ENCODE measurements at places on chromosomes 6 and 20.

DNA sequence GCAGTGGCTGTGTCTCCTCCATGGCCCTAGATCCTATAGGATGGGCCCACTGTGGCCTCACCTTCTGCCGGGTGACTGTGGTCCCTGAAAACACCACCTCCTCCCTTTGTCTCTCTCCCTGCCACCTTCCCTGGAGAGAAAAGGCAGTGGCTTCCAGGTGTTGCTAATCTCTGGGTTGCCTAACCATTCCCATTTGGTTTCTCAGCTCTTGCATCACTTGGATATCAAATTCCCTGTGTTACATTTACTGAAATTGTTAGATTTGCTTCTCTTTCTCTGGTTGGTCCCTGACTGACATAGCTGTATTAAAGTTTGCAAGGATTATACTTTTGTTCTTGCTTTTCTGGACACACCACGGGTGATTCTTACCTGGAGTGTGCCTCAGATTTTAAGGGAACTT, 9.3 kb upstream of the ZFP64 start:
- no peak for DNase-seq

DNA sequence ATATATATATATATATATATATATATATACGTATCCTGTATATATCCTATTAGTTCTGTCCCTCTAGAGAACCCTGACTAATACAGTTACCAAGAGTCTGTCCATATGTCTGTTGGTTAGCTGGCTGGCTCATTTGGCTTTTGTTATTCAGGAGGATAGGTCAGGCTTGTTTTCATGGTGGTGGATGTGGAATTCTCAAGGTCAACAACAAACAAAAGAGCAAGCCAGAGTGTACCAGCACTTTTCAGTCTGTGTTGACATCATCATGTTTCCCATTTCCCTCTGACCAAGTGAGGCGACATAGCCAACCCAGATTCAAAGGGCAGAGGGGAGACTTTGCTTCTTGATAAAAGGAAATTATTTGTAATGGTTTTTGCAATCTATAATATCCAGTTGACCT, 88.5 kb upstream of the PTCHD4 start:
- DNase-seq: no peak

DNA sequence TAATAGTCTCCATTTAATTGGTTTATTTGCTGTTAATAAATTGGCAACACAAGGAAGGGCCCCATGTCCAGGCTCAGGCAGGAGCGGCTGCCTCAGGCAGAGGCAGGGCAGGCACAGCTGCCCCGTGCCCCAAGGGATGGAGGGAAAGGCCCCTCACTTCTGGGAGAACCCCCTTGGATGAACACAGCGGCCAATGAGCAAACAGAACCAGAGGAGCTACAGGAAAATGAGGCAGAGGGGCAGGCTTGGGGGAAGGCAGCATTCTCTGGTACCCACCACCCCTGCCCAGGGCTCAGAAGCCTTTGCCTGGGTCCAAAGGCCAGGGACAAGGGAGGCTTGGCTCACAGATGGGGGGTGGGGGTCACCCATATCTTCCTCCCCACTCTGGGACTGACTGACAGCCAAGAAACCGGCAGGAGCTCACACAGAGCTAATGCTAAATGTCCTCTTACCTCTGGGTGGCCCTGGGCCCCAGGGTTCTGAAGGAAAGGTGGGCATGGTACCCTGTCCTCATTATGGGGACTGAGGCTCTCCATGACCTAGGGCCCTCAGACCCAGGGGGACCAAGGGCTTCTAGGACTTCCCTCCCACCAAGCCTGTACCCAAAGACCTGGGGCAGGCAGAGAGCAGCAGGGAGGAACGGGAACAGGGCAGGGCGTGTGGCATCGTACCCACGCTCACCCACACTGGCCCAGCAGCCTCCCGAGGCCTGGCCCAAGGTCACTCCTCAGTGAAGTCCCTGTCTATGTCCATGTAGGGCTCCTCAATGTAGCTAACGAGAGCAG, 47.0 kb downstream of the MYH7B start:
- no peak for DNase-seq

DNA sequence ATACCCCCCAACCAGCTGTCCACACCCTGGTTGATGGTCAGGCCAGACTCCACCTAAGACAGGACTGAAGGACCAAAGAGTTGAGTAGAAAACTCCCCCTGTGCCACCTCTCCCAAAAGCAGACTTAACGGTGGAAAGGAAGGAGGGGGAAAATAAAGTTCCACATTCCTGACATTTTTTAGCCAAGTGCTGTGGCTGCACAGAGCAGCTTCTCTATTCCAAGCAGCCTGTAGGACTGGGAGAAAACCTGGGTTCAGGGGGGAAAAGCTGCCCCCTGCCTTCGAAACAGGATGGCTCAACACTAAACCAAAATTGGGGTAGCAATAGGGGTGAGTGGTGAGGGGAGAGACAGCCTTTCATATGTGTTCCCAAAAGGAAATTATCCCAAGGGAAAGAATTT, 3.6 kb downstream of the TRAM2 start:
- no peak for DNase-seq

DNA sequence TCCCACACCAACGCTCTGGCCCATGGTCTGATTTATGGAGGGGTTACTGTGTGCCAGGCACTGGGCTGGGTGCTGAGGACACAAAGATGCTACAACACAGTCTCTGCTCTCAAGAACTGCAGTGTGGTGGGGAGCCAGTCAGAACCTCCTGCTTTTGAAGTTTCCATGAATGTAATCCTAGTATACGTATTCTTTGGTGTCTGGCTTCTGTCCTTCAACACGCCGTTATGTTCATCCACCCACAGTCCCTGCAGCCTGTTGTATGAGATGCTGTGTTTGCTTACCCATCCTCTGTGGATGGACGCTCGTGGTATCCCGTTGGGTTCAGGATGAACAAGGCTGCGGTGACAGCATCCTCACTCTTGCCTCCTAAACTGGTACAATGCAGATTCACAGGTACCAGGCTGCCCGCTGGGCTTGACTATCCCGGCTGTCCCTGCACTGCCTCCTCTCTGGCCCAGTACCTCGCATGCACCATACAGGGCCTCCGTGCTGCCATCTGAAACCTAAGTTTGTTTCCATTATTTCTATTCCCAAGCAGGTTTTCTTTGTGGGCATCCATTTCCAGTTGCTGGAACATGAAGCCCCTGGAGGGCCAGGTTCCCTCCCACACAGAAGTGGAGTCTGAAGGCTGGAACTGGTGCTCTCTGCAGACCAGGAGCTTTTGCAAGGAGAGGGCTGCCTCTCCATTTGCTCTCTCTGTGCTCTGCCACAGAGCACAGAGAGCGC, 364.5 kb downstream of the ZFAND3 start:
- DNase-seq: no peak

GRCh38 chr6:148388521-148388920, 45.9 kb downstream of the SASH1 start:
- DNase-seq: no peak

Measured in GM04503 (cell line).